T-cell (primary cell): ENCODE measurements at places on chromosomes 5 and 9. TPM values are rescaled to one million over a fixed set of nuclear protein-coding genes. Genes with fewer than 3 reads are reported as not detected.
A peak's percentile ranks its signal among the peaks of the same experiment; 100 is the strongest.

GRCh38 chr9:6051511-6051950 is 36.1 kb upstream of the RANBP6 start:
- DNase-seq = no peak
- H3K4me1 ChIP-seq = peaks cover 4% of the 10 kb centered on the region
- H3K27me3 ChIP-seq = no peaks in the 10 kb centered on the region
- H3K27ac ChIP-seq = no peak overlapping the region

Gene FCN2
- total RNA-seq = not detected

GRCh38 chr9:122642226-122642625 is 15.2 kb downstream of the OR1B1 start:
- H3K27me3 ChIP-seq = no peaks in the 10 kb centered on the region
- no peak for DNase-seq
- no peak overlapping the region for H3K4me3 ChIP-seq
- H3K27ac ChIP-seq = no peak overlapping the region

Gene CSF2
- not detected for total RNA-seq

Gene IFNK
- not detected for total RNA-seq

DNA sequence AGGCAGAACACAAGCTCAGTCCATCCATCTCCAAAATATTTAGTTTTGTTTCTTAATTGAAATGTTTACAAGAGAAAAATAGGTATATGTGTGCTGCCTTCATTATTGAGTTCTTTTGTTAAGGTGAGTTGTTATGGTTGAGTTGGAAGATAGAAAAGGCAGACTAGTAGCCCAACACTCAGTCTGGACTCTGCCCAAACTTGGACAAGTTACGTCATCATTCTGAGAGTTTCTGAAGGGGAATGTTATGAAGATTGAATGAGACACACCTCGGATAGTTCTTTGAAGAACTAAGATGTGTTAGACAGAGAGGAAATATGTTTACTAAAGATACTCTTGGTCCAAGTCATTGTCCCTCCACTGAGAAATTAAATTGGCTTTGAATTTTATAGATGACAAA is 245.5 kb downstream of the KCTD16 start:
- H3K4me3 ChIP-seq = no peak overlapping the region
- no peak for DNase-seq
- no peak overlapping the region for H3K27ac ChIP-seq
- H3K36me3 ChIP-seq = no peaks in the 10 kb centered on the region
- no peaks in the 10 kb centered on the region for H3K27me3 ChIP-seq

Gene TMEFF1
- total RNA-seq = 0.22 TPM

Gene NRARP
- total RNA-seq = 1.3 TPM

DNA sequence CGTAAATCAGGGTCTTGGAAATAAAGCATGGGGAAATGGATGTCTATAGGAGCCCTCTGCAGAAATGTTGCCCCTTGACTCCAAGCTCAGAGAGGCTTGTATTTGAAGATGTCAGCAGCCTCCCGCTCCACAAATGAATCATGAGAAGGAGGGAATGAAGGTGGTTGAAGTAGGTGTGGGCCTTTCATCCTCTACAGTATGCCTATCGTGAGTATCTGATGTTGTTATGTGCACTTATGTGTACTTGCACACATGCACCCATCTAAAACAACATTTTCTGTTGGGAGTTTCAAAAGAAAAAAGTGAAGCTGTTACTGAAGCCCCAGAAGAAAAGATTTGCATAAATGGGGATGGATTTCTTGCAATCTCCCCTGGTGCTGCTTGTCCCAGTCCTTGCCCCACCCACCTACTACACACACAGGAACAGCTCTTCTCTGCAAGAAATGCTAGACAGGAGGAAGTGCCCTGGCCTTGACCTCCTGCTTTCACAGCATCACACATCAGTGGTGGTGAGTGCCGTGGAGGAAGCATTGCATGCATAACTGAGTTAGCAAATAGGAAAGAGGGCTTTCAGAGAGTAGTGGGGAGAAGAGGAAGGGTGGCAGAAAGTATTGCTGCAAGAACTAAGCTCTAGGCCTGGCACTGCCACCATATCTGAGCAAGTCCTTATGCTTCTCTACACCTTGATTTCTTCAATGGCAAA is 156.1 kb downstream of the SNX18 start:
- DNase-seq = peak; percentile 27
- peaks cover 30% of the 10 kb centered on the region for H3K4me1 ChIP-seq
- H3K36me3 ChIP-seq = no peaks in the 10 kb centered on the region
- H3K27ac ChIP-seq = peak overlapping the region; percentile 47
- H3K27me3 ChIP-seq = no peaks in the 10 kb centered on the region
- no peak overlapping the region for H3K4me3 ChIP-seq

DNA sequence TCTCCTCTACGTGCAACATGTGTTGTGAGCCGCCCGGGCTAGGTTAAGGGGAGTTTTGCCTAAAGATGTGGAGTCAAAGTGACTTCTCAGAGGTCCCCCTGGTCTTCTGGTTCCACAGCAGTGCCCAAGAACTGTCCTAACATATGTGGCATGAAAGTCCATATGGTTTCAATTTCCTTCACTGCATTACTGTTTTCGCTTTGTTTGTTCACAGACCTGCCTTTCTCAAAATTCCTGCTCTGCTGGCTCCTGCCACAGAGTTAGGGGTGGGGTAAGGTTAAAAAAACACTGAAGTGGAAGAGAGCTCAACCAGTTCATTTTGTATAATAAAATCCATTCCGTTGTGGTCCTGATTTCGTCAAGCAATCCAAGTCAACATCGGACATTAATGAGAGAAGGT is 289.4 kb downstream of the DMAC1 start:
- H3K27ac ChIP-seq = no peak overlapping the region
- H3K4me1 ChIP-seq = no peaks in the 10 kb centered on the region
- H3K36me3 ChIP-seq = no peaks in the 10 kb centered on the region
- H3K27me3 ChIP-seq = no peaks in the 10 kb centered on the region
- no peak for DNase-seq
- no peak overlapping the region for H3K4me3 ChIP-seq

Gene PCDHA1
- total RNA-seq = not detected

Gene CCNI2
- 5.8 TPM for total RNA-seq

Gene GFRA3
- not detected for total RNA-seq

DNA sequence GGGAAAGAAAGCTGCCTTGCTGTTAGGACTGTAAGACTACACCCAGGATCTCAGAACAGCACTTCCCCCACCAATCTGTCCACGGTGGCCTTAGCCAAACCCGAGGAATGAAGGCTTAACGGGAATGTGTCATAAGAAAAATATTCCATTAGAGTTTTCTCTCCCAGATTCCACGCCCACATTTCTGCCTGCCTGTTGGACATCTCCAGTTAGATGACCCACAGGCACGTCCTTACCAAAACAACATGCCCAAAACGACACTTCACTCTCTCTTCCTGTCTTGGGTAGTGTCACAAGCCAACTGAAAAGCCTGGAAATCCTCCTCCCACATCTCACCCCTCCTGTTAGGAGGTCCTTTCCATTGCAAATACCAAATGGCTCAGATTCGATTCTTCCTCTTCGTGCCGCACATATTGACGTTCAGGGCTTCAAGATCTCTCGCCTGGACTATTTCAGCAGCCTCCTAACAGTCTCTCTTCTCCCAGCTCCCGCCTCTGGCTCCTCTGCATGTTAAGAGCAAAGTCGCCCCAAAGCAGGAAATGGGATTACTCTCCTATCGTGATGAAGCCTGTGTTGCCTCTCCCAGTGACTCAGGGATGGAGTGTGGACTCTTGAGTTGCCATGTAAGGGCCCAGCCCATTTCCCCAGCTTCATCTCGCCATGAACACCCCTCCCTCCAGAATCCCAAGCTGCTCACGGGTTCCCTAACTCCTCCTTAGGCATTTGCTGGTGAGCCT is 159.3 kb downstream of the NR3C1 start:
- no peak for DNase-seq
- H3K27ac ChIP-seq = no peak overlapping the region
- H3K4me1 ChIP-seq = no peaks in the 10 kb centered on the region
- H3K4me3 ChIP-seq = no peak overlapping the region
- no peaks in the 10 kb centered on the region for H3K27me3 ChIP-seq

- H3K4me1 ChIP-seq = no peaks in the 10 kb centered on the region
- no peak for DNase-seq
- no peak overlapping the region for H3K4me3 ChIP-seq
- no peaks in the 10 kb centered on the region for H3K36me3 ChIP-seq
Observed at GRCh38 chr5:42620579-42621216, 135.9 kb upstream of the CCDC152 start.

DNA sequence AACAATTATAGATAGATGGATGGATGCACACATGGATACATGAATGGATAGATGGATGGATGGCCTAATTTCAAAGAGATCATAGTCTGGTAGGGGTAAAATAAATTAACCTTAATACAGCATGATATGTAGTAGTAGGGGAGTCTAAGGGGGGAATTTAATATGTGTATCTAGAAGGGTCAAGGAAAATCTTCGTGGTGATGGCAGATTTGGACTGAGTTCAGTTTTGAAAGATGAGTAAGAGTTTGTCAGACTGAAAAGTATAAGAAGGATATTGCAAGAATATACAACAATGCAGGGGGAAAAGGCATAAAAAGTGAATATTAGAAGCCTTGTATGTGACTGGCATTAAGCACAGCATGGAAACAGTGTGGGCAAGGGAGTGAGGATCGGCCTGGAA is 98.7 kb downstream of the ZNF462 start:
- H3K27ac ChIP-seq = no peak overlapping the region
- H3K27me3 ChIP-seq = no peaks in the 10 kb centered on the region
- H3K4me1 ChIP-seq = no peaks in the 10 kb centered on the region
- no peaks in the 10 kb centered on the region for H3K36me3 ChIP-seq
- no peak for DNase-seq

Gene RNF183
- total RNA-seq = not detected

DNA sequence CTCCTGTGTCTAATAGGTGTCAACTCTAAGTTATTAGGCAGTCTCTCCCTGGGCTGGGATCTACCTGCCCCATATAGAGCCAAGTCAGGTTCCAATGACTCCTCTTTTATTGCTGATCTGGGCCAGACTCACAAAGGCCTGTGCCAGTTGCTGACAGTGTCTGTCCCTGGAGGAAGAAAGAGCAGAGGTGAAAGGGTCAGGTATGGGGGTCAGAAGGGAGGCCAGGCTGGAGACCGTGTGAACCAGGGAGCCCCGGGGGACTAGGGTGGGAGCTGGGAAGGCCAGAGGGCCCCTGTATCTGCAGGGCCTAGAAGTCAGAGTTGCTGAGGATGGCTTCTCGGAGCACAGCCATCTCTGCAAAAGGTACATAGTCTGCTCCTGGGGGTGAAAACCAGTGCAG is 3.5 kb upstream of the HINT2 start:
- no peaks in the 10 kb centered on the region for H3K36me3 ChIP-seq
- H3K4me3 ChIP-seq = no peak overlapping the region
- H3K4me1 ChIP-seq = peaks cover 2% of the 10 kb centered on the region
- H3K27ac ChIP-seq = no peak overlapping the region

- H3K4me1 ChIP-seq = no peaks in the 10 kb centered on the region
- H3K36me3 ChIP-seq = no peaks in the 10 kb centered on the region
- H3K4me3 ChIP-seq = no peak overlapping the region
- no peaks in the 10 kb centered on the region for H3K27me3 ChIP-seq
- no peak overlapping the region for H3K27ac ChIP-seq
Observed at GRCh38 chr5:12071455-12071854, 167.2 kb upstream of the CTNND2 start.

DNA sequence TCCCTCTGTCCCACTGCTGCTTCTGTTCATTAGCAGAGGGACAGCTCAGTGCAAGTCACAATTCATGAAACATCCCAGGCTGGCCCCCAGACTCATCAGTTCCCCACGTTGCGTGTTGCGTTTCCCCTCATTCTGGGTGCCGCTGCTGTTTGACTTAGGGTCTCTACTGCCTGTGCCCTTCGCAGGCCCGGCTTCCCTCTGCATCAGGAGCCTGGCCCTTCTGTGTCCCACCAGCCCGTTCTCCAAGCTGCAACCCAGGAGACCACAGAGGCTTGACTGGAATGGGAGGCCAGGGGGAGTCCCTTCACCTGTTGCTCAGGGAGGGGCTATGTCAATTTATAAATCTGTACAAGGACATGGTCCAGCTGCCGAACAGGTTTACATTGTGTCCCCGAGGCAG is 53.9 kb upstream of the SUSD3 start:
- peaks cover 32% of the 10 kb centered on the region for H3K36me3 ChIP-seq
- H3K27ac ChIP-seq = peak overlapping the region; percentile 46
- no peak overlapping the region for H3K4me3 ChIP-seq
- peaks cover 48% of the 10 kb centered on the region for H3K4me1 ChIP-seq
- H3K27me3 ChIP-seq = no peaks in the 10 kb centered on the region

Gene OR1J2
- total RNA-seq = not detected

Gene PCDHGB6
- total RNA-seq = not detected

Gene SARDH
- 34.4 TPM for total RNA-seq

- H3K27ac ChIP-seq = no peak overlapping the region
- no peak overlapping the region for H3K4me3 ChIP-seq
- H3K36me3 ChIP-seq = no peaks in the 10 kb centered on the region
- no peaks in the 10 kb centered on the region for H3K27me3 ChIP-seq
- DNase-seq = no peak
Observed at GRCh38 chr9:17425384-17425783, 153.5 kb upstream of the SH3GL2 start.

Gene SPATA6L
- 2.5 TPM for total RNA-seq

DNA sequence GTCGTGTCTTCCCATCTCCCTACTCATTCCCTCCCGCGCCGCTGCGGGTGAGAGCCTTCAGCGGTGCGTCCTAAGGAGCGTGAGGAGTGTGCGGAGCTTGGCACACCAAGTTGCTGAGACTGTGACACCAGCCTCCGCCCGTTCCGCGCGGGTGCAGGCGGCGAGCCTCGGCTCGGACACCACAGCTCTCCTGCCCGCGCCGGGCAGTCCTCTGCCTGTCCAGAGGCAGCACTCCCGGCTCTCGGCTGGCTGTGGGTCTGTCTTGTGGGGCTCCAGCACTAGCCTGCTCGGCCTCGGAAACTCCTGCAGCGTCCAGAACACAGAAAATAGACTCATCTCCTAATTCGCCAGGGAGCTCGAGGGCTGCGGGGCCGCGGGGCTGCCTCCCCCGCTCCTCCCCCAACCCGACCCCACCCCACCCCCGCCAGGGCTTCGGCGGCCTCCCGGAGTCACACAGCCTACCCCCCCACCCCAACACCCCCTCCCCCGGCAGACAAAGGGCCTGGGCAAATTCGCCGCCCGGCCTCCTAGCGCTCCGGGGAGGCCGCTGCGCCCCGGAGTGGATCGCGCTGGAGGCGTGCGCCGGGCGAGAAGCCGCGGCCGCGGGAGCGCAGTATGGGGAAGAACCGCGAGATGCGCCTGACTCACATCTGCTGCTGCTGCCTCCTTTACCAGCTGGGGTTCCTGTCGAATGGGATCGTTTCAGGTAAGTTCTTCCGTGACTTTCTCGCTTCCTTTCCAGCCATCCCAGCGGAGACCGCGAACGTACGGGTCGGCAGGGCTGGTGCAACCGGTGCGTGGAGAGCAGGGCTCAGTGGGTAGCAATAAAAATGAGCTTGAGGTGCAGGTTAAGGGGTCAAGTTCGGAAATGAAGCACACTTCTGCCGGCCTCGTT is at the start of gene ADAMTS19:
Gene ADAMTS19, plus strand, starts transcription at position 522 of the 895 bp plus-strand sequence. Its CDS starts 94 bp downstream, at position 616.
- H3K36me3 ChIP-seq = no peaks in the 10 kb centered on the region
- peaks cover 19% of the 10 kb centered on the region for H3K27me3 ChIP-seq
- no peaks in the 10 kb centered on the region for H3K4me1 ChIP-seq
- H3K4me3 ChIP-seq = peak within 1 kb of the TSS; percentile 47
- no peak within 1 kb of the TSS for H3K27ac ChIP-seq
